ENCODE measurements at places on chromosomes 1 and 21.

DNA sequence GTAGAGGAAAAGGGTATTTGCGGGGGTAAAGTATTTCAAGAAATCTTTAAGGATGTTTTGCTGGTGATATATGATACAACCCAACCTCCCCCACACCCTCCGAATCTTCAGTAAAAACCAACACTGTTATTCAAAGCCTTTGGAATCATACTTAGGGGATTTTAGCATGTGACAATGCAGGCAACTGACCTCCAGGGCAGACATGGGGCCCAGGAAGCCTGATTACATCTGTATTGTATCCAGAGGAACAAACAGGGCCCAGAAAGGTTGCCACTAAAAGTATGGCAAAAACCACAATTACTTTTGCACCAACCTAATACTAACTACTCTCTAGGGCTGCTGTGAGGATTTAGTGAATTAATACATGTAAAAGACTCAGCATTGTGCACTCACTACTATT, 43.9 kb upstream of the CNN3 start:
- DNase-seq: no peak

DNA sequence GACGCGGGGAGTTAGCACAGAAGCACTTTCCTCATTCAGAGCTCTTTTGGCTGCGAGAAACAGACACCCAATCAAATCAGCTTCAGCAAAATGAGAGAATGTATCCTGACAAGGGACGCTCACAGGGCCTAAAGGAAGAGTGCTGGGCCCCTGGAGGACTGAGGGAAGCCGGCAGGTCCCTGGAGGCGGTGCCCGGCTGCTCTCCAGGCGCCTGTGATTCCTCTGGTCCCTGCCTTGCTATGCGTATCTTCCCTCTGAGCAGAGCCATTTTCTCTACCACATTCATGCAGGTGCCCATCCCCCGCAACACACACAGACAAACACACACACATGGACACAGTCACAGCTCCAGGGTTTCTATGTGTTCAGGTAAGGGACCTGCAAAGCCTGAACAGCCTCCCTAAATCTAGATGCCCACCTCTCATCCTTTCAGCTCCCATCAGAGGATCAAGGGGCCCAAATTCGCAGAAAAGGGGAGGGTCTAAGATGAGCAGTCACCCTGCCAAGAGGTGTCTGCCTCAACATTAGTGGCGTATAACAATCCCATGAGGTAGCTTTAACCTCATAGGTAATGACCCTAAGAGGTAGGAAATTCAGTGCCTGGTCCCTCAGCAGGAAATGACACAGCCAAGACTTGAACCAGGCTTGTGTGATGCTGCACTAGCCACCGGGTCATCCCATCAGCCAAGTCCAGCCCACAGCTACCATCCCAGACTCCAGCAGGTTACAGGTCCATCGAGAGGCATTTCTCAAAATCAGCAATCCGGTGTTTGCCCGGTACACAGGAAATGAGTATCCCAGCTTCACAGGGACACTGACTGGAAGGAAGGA, 29.0 kb downstream of the PTAFR start:
- no peak for DNase-seq

DNA sequence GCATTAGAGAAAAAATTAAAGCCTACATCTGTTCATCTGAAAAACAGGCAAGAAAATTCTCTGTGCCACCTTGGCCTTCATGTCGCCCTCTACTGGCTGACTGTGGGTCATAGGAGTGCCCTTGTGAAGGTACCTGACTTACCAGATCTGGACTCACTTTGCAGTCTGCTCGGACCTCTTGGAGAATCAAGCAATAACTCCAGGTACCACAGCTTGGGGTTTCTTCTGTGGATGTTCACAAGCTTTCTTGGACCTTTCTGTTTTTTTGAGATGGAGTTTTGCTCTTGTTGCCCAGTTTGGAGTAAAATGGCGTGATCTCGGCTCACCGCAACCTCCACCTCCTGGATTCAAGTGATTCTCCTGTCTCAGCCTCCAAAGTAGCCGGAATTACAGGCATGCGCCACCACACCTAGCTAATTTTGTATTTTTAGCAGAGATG, 2.4 kb upstream of the PRAMEF18 start:
- DNase-seq: no peak

DNA sequence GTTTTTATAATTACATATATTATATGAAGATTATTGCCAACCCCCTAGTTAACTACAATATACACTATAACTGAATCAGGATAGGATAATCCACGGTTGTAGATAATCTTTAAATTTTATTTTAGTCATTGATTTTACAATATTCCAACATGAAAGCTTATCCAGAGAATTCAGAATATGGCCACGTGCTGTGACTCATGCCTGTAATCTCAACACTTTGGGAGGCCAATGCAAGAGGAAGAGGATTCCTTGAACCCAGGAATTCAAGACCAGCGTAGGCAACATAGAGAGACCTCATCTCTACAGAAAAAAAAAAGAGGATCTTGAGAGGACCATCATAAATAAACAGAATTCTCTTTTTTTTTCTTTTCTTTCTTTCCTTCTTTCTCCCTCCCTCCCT, 119.6 kb upstream of the CACYBP start:
- no peak for DNase-seq

- no peak for DNase-seq
These were observed 13.0 kb upstream of the SERINC2 start for GRCh38 chr1:31399976-31400375.

- no peak for DNase-seq
These were observed 37.2 kb downstream of the EPHA2 start for GRCh38 chr1:16118706-16119105.

- no peak for DNase-seq
These were observed 9.4 kb upstream of the MYOG start for GRCh38 chr1:203095061-203095690.

GRCh38 chr1:90174246-90174645, 179.3 kb downstream of the ZNF326 start:
- no peak for DNase-seq

DNA sequence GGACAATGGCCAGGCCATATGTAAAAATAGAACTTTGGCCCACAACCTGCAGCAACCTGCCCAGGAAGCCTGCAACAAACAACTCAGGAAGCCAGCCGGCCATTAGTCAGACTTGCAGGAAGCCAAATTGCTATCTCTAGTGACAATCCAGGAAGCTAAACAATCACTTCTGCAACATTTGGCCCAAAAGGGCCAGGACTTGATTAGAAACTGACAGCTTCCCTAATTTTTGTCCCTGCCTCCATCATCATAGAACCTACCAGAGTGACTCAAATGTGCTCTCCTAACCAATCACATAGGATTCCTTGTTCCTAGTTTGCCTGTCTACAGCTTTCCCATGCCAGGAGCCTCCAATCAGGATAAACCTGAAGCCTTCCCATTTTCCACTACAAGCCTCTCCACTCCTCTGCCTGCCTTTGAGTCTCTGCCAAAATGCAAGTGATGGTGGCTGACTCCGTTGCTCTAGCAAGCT, 639.3 kb downstream of the PTPRU start:
- DNase-seq: peak; percentile 62

- peak; percentile 39 for DNase-seq
These were observed 70.3 kb upstream of the CAMK1G start for GRCh38 chr1:209513226-209513625.

DNA sequence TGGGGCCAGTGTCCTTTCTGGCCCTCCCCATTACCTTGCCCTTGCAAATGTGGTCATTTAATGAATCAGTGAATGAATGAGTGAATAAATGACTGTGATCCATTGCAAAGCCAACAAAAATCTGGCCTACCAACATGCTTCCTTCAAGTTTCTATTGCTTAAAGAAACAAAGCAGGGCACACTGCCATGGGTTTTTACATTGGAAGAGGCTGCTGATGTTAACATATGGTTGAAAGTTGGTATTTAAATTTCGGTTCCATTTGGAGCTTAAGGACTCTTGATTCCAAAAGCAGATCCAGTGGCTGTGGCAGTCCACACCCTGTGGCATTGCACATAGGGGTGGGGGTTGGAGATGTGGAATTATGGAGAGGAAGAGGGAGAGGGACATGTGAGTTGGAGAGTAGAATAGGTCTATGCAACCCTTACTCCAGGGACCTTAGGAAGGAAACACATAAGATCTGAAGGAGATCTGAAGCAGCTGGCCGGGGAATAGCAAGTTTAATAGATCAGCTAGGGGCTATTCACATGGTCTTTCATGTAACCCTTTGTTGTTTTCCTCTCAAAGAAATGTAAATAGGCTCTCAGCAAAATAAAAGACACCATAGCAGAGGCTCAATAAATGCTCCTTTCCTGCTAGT, 7.2 kb downstream of the ABCA4 start:
- no peak for DNase-seq

DNA sequence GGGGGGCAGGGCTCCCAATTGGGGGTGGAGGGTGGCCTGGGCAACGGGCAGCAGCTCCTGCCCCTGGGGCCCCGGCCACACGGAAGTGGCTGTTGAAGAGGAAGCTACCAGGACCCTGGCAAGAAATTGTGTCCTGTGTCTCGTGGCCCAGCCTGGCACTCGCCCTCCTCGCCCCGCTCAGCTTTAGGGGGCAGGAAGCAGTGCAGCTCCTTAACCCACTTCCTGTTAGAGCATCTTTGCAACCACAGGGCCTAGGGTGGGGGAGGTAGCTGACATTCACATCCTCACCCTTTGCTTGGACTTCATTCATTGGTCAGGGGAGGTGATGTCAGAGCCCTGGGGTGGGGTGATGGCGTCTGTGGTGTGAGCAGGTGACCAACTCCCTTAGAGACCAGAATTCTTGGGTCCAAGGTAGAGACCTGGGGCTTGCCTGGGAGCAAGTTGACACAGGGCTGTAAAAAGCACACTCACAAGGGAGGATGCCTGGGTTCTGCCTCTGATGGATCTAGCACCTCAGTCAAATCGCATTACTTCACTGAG, at the start of gene ARHGAP30:
ARHGAP30 (minus strand) TSS at position 161 of the 540 bp plus-strand sequence. CDS start 267 bp downstream, outside the sequence.
- DNase-seq: no peak

GRCh38 chr1:10103193-10103592, 70.4 kb downstream of the UBE4B start:
- no peak for DNase-seq

- DNase-seq: peak; percentile 1
These were observed 68.3 kb upstream of the SIM2 start for GRCh38 chr21:36630485-36631206.

DNA sequence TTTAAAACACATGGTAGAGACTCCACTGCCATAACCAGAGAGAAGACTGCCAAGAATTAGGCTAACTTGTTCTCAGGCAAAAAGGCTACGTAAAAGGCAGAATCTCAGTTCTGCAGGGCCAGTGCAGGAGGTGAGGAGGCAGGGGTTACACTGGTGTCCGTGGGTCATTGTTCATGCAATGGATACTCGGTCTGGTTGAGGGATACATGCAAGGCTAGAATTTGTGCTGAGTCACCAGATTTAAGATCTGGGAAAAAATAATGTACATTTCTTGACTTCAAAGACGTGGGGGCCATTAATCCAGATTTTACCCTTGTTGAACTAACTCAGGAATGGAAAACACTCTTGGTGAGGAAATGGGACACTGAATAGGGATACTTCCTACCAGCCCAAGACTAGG, 52.3 kb upstream of the DPH5 start:
- DNase-seq: no peak

- DNase-seq: no peak
These were observed 102.1 kb downstream of the DAB1 start for GRCh38 chr1:57321776-57322175.

DNA sequence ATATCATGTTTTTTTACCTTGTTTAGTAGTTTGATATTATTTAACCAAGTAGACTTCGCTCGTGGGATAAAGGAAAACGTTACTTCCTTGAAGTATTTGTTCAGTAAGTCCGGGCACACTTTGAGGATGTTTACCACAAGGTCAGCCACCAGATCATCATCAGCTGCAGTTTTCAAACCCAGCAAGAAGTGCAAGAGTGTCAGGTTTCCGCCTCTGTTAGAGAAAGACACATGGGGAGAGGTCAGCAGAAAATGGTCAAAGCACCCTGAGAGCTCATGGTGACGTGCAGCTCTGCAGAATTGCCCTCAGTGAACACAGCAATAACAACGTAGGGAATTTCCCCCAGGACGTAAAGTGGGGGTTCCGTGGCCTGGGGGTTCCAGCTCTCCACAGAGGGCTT, 24.4 kb downstream of the URB1 start:
- no peak for DNase-seq

- DNase-seq: no peak
These were observed 426.3 kb upstream of the CHRM3 start for GRCh38 chr1:238960071-238960470.

DNA sequence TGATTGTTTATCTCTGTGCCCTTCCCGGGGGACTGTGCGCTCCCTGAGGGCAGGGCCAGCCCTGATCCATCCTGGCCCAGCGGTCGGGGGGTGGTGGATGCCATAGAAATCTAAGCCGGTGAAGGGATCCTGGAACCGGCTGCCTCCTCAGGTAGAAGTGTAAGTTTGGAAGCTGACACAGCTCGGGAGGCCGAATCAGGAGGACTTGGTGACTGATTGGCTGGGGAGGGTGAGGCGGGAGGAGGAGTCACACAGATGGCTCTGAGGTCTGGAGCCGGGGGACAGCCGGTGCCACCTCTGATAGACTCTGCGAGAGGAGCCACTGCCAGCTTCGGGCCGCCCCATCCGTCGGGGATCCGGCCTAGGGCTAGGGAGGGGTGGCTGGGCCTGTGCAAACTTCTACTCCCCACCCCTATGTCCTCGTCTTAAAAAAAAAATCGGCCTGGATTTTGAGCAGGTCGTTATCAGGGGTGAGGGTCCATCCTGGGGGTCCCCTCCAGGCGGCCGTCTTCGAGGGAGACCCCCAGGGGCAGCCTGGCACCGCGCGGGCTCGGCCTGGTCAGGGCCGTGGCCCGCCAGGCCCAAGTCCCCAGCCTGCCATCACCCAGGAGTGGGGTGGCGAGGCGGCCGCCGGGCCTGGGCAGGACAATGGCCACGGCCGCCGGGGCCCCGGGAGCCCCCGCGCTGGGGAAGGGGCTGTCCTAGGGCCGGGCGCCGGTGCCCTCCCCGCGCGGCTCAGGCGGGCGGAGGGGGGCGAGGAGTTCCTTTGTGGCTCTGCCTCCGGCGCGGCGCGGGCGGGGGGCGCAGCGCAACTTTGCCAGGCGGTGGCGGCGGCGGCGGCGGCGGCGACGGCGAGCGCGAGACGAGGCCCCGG, 708 bp upstream of the ZNF362 start:
- no peak for DNase-seq

All from DMS 273 treated with DMSO at 0.1 percent for 48 hours (cell line).